ENCODE measurements at places on chromosomes 4 and X.

DNA sequence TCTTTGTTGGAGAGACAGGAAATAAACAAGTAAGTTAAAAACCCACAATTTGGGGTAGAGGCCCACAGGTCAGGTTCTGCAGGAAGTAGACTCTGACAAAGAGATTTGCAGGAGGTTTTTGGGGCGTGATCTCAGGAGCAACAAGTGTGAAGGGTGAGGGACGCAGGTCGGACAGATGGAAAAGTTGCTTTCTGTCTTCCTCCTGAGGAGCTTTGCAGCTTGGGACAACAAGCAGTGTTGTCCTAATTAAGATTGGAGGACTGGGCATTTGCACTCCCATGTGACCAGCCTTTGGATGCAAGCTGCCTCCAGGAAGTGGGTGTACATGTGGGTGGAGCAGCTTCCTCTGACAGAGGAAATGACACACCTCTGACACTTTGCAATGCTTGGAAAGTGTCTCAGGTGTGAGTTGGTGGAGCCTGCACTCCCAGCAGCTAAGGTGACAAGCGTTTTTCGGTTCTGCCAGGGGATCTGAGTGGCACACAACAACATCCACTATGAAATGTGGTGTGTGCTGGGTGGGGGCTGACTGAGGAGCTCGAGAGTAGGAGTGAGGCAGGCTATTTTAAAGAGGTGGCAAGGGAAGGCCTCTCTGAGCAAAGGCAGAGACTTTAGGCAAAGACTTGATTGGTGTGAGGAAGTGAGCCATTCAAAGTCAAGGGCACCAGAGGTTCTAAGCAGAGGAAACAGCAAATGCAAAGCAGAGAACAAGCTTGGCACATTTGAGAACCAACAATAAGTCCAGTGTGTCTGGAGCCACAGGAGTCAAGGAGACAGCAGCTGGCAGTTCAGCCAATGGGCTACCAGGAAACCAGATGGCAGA, 339.8 kb upstream of the GATB start:
- DNase-seq: no peak

DNA sequence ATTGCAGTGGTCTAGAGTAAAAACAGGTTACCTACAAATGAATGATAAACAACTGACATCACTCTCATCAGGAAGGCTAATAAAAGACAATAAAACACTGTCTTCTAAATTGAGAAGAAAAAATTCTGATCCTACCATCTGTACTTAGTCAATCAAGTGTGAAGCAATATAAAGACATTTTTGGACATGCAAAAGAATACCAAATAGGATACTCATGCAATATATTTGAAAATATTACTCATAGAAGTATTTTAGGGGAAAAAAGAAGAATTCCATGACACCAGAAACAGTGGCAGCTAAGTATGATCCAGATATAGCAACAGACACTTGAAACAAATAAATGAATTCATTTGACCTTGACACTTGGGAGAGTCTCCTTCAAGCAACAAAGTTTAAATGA, 63.8 kb upstream of the FAM120C start:
- DNase-seq: no peak

DNA sequence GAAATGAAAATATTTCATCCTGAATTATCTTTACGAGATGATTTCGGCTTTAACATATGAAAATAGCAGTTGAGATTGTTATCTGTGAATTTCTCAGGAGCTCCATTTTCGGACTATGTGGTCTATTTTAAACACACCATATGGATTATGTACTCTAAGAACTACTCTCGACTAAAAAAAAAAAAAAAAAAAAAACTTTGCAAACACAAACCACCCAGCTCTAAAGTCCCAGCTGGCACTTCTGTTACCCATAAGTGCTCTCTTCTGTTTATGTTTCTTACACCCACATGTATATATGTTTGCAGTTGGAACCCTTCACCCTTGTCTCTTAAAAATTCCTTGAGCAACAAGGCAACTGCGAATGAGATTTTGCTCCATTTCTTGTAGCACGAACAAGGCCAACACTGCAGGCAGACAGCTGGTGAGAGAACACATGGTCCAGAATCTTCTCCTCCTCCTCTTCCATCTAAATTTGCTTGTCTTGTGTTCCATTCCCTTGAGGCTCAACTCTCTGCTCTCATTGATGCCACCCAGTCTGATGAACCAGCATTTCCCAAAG, 172.7 kb upstream of the HCCS start:
- no peak for DNase-seq

DNA sequence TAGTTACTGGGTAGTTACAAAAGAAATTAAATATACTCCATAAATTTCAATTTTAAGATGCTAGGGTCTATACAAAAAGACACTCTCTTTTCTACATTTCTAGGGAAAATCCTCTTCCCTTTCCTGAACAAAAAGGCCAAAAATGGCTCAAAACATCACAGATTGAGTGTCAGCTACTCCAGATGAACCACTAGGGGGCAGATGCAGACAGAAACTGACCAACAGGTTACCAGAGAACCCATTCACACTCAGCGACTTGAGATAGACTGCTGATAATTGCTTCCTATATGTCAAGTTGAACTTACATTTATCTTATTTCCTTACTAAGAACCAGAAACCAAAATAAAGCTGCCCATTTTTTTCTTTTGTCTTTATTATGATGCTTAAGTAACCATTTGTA, 83.4 kb upstream of the MID1IP1 start:
- DNase-seq: no peak

- no peak for DNase-seq
Measured at GRCh38 chrX:16188687-16189086, 21.4 kb downstream of the MAGEB17 start.

- no peak for DNase-seq
Measured at GRCh38 chr4:36590343-36590742, 308.9 kb downstream of the DTHD1 start.

GRCh38 chrX:128408842-128409241, 356.6 kb upstream of the ACTRT1 start:
- no peak for DNase-seq

DNA sequence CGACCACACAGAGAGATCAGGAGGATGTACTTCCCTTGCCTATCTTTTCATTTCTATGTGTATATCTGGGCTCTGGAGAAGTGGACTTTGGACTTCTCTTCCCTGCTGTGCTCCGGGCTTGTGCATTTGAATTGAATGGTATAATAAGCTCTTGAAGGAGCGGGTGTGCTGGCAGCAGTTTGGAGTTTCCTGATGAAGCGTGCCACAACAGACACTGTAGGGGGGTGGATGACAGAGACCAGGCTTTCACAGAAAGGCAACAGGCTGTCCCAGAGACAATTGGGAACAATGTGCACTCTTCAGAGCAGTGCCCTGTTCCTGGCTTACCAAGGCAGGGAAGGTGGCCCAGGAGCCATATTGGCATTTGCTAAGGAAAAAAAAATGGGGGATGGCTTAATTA, 170.1 kb downstream of the FRMPD4 start:
- DNase-seq: no peak

- no peak for DNase-seq
Measured at GRCh38 chr4:111649308-111649707, 495.9 kb upstream of the FAM241A start.

DNA sequence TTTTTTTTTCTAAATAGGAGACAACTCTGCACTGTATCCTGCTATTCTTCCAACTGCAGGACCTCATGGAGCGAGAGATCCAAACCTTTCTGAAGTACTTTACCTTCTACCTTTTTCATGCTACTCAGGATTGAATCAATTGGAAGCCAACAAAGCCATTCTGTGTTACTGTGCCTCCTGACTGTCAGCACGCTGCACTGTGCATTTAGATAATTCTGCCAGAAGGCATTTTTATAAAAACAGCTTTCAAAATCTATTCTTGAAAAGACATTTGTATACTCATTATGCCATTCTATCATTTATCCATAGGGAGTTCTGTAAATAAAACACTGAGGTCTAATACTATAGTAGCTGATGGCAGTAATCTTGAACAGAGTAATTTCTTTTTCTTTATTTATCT, 142.8 kb downstream of the SLIT2 start:
- no peak for DNase-seq

DNA sequence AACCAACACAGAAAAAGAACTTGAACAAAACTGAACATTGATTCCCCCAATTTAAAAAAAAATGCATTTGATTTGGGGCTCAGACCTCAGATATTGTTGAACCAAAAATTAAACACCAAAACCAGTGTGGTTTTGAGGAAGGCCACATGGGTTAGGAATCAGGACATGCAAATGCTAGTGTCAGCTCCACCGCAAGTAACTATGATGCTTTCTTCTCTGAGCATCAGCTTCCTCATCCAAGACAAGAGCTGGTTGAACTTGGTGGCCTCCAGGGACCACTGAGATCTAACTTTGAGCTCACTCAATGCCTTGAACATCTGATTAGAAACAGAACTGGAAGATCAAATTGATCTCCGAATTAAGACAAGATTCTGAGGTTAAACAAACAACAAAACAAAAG, 142.9 kb upstream of the NWD2 start:
- DNase-seq: no peak

DNA sequence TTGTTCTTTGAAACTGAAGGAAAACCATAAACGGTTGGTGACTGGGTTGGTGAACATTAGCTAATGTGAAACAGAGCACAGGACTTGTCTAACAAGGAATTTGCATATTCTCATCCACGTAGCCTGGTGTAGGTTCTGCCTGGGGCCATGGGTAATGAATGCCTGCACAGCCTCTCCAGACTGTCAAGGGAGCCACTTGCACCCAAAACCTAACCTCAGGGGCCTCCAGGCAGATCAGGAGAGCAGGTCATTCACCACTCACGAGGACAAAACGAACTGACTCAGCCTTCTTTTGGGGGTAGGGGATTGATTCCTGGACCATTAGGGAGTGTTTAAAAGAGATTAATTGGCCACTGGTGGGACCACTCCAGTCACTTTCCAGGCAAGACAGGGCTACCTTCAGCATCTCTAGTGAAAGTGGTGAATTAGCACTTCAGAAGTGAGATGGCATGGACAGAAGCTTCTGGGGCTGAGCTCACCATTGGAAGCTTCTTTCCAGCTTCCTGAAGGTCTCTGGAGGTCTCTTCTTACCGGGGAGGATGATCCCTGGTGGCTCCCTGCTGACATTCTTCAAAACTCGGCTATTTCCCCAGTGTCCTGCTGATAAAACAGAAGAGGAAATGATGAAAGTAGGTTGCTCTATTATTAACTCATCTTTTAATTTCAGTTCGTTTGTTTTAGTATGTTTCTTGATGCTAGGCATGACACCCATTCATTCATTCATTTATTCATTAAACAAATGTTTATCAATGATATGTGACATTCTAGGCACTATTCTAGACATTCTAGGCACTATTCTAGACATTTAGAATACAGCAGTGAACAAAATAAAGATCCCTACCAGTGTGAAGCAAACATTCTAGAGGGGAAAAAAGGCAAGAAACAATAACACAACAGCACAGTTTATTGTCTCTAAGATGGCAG, 104.5 kb upstream of the LNX1 start:
- DNase-seq: no peak

DNA sequence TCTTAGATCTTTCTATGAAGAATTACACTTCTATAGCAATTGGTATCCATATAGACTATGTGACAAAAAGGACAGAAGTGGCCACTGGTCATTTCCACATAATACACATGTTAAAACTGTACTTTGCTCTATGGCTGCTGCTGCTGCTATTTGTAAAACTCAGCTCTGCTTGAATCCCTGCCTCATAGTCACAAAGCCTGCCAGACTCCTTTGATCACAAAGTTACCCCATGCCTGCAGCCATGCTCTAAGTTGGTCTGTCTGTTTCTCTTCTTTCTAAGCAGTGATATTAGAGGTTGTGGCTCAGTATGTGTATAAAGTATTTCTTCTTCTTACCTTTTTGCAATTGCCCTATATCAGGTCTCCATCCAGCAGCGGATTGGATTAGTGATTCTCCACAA, 210.9 kb downstream of the GRID2 start:
- DNase-seq: no peak

- DNase-seq: no peak
Measured at GRCh38 chrX:53481816-53482465, 47.8 kb upstream of the HSD17B10 start.

DNA sequence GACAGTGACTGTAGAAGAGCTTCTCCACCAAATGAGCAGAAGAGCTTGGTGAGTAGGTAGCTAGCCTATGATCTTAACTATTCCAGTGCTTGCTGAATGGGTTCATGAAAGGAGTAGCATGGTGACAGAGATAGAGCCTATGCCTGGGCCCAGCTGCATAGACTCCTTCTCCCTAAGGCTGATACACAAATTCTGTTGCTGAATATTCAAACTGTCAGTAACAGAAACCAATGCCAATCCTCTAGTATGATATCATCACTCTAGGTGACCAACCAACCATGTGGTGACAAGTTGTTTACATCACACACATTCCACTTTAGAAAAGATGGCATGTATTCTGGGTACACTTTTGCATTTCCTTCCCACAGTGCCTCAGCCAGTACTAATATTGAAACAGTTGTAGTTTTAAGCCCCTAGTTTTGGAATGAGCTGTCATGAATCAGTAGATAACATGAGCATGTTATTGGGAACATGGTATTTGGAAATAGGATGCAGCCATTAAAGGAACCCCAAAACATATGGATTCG, 103.4 kb upstream of the GRXCR1 start:
- no peak for DNase-seq
